ENCODE measurements at places on chromosomes 4 and X.
A peak's percentile ranks its signal among the peaks of the same experiment; 100 is the strongest.

DNA sequence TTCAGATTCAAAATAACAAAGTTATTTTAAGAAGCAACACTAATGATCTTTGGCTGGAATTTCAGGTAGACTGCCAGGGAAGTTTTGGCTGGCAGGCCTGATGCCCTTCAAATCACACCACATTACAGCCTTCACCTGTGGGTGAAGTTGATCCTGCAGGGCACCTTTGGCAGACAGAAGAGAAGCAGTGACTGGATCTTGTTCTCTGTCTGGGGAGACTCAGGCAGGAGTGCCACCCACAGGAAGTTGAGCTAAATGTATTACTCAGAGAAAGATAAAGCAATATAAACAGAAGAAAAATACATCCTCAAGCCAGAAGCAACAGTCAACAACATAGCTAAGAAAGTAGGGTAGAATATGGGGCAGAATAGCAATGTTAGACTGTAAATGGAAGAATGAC is 12.8 kb upstream of the CFAP299 start:
- peak; percentile 73 for DNase-seq

DNA sequence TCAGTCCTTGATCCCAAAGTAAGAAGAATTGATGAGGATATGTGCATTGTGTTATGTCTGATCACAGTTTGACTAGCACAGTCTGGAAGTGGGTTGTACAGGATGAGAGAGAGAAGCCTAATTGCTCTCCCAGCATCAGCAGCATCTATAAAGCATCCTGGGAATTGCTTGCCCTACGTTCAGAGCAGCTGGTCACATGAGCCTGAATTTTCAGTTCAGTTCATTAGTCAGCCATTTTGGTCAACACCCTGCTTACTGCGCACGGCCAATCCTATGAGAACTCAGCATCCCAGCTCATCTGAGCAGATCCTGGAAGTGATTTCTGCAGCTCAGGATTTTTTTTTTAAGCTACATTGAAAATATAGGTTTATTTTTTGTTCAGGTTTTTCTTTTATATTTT is at the start of gene RUFY3:
RUFY3 (plus strand) TSS at position 218 of the 400 bp plus-strand sequence. CDS start 610 bp downstream, outside the sequence.
- DNase-seq = peak; percentile 88

DNA sequence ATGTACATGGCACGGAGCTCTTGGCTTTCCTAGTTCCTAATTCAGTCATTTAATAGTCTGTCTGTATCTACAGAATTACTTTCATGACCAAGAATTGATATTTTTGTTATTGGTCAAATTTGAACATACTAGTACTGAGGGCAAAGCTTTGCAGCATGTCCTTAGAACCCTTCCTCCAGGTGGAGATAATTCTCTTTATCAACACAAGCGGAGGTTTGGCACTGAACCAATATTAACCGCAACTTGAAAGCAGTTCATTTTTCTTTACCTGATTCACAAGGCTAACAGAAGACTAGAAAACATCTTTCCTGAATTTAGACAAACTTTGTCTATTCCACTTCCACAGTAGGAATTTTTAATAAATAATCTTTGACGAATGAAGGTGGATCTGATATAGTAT is 73.8 kb downstream of the TACR3 start:
- no peak for DNase-seq

DNA sequence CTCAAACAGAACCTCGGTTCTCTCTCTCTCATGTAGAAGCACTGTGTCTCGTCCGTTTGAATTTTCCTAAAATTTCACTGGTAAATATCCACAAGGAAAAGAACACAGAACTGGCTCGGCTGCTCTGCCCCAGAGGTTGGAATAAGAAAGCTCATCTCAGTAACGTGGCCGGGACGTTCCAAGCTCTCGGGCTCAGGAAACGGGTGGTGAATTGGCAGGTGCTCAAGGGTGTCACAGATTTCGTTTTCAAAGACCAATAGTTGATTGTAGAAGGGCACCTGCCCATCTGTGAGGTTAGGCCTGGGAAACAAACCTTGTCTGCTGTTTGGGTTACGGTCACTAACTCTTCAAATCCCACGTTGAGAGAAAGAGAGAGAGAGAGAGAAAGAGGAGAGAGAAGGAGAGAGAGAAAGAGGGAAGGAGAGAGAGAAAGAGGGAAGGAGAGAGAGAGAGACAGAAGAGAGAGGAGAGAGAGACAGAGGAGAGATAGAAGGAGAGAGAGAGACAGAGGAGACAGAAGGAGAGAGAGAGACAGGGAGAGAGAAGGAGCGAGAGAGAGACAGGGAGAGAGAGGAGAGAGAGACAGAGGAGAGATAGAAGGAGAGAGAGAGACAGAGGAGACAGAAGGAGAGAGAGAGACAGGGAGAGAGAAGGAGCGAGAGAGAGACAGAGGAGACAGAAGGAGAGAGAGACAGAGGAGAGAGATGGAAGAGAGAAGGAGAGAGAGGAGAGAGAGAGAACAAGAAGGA is 106.6 kb downstream of the CRLF2 start:
- DNase-seq = no peak

GRCh38 chrX:72001471-72001870 is 90.8 kb downstream of the NHSL2 start:
- DNase-seq = no peak

GRCh38 chr4:17760626-17761025 is 20.8 kb downstream of the FAM184B start:
- DNase-seq = no peak

GRCh38 chr4:172061204-172061603 is 248.0 kb downstream of the GALNTL6 start:
- no peak for DNase-seq

DNA sequence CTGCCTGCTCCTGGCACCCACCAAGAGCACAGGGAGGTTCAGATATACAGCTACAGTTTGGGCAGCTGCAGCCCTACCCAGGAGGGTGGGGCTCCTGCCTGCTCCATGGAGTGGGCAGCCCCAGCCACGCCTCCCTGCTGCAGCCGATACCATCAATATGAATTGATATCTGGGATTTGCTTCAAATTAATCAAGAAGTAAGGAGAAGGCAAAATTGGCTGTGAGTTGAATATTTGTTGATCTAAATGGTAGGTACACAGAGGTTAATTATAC is 31.2 kb upstream of the ZNF280C start:
- DNase-seq = no peak

Data from fibroblast of skin of back (primary cell).